Adrenal gland (tissue), 19 donors: ENCODE measurements at places on chromosomes 6 and 20. TPM values are rescaled to one million over a fixed set of nuclear protein-coding genes. Genes with fewer than 3 reads are reported as not detected.

The WFDC2 gene
- polyA plus RNA-seq = 1.9 TPM

The DEFB116 gene
- polyA plus RNA-seq = not detected

GRCh38 chr6:42314571-42315258 is 97.1 kb upstream of the MRPS10 start:
- DNase-seq = no peak

DNA sequence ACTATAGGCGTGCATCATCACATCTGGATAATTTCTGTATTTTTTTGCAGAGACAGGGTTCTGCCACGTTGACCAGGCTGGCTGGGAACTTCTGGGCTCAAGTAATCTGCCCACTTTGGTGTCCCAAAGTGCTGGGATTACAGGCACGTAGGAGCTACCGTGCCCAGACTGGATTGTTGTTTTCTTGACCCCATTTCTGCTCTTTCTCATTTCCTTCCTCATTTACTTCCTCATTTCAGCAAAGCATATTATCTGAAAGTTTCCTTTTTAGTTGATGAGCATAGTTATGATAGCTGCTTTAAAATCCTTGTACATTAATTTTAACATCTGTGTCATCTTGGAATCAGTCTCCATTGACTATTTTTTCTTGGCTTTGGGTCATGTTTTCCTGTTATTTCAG is 301.0 kb upstream of the RUNX2 start:
- no peak for DNase-seq

DNA sequence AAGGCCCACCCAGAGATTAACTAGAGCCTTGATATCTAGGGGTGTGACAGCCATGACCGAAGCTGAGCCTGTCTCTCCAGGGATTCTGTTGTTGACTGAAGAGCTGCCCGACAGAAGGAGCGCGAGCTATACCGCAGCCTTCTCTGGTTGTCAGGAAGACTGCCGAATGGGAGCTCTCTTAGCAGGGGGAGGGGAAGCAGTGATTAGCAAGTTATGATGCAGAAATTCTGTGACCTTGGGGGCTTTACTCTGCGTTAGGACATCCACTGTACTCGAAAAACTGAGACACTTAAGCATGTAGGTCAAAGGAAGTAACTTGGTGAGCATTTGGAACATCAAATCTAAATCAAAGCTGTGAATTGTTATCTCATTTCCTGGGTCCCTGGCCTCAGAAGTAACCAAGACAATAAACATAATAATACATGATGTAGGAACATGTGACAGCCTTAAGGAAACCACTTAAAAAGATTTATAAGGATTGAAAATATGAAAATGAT is 84.7 kb downstream of the MAP3K4 start:
- DNase-seq = no peak

DNA sequence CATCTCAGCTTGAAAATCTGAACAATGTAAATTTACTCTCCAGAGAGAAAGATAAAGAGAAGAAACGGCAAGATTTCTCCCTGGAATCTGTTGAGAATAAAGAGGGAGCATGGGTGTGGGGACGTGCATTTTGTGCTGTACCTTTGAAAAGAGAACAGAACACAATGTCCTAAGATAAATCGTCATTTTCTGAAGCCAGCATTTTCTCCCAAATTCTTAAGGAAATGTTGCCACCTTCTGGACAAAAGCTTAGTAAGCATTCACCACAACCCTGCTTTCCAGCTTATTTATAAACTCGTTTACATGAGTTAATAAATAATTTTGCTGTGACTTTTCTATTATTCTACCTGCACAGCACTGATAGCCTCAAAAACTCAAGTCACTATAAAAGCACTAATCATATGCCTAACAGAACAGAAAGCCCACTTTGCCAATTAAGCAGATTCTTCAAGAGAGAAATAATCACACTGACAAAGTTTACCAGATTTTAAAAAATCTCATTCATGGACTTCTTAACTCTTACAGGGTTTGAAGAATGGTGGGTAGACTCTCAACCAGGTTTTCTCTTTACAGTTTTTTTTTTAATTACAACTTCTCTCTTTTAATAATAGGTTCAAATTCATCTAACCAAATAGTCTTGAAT is 155.8 kb downstream of the MBOAT1 start:
- DNase-seq = no peak

GRCh38 chr20:44587035-44587980 is 4.9 kb downstream of the PKIG start:
- no peak for DNase-seq

GRCh38 chr6:144149558-144149893 is 791 bp upstream of the STX11 start:
- DNase-seq = no peak

DNA sequence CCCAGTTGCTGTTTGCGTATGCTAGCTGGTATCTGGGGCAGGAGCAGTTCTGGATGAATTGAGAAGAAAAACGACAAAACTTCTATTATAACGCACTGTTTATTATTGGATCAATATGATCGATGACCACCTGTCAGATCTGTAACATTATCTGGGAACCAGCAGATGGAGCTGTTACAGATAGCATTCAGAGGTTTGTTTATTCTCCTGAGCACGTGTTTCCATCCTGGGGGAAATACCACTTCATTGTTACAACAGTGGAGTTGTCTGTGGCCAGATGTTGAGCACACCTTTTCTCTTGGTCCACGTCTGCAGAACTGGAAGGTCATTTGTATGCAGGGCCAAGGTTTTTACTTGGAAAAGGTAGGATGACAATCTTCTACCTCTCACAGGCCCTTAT is 16.0 kb upstream of the NKX2-2 start:
- DNase-seq = no peak

DNA sequence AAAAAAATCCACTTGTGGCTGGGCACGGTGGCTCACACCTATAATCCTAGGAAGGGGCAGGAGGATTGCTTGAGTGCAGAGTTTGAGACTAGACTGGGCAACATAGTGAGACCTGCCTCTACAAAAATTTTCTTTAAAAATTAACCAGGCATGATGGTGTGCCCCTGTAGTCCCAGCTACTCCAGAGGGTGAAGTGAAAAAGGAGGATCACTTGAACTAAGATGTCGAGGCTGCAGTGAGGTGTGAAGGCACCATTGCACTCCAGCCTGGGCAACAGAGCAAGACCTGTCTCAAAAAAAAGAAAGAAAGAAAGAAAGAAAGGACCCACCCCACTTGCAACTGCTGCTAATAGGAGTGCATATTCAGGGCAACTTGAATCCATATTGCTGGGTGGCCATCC is 13.7 kb upstream of the SNX3 start:
- no peak for DNase-seq

GRCh38 chr6:137334884-137335283 is 115.7 kb upstream of the IFNGR1 start:
- DNase-seq = no peak

DNA sequence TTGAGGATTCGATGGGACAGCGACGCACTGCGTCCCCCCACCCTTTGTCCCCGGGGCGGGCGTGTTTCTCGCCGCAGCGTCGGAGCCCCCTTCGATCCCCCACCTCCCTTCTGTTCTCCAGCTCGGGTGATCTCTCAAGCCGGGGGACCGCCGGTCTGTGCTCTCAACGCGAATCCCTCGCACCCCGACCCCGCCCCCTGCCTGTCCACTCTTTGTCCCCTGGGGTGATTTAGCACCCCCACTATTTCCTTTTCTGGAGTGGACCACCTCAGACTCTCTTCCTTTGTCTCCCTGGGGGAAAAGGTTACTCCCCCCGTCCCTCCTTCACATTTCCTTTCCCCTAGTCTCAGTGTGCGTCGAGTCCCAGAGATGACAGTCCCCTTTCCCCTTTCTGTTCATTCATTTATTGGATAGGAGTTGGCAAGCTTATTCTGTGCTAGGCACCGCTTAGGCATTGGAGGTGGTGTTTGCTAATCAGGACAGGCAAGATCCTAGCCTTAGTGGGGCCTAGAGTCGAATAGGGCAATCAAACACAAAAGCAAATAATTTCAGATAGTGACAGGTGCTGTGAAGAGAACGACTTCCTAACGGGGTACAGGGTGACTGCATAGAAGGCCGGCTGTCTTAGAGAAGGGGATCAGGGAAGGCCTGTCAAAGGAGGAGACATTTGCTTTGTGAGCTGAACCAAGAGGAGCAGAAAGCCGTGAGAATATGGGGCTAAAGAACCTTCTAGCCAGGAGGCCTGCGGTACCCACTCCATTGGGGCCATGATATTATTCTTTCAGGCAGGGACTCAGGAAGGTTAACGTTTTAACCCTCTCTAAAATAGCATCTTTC is 741 bp downstream of the PTPN1 start:
- DNase-seq = no peak

- DNase-seq = no peak
Measured at GRCh38 chr6:99093456-99094190, 145.9 kb upstream of the FBXL4 start.

GRCh38 chr20:45425561-45425960 is 9.6 kb downstream of the PIGT start:
- DNase-seq = no peak

- no peak for DNase-seq
Measured at GRCh38 chr20:36408219-36408618, 102.1 kb downstream of the DLGAP4 start.
